ENCODE measurements at places on chromosomes 3 and 15.

- no peak for DNase-seq
Observed at GRCh38 chr3:17972959-17973906, 230.8 kb upstream of the TBC1D5 start.

- DNase-seq: no peak
Observed at GRCh38 chr3:126197854-126198584, 17.6 kb upstream of the ALDH1L1 start.

GRCh38 chr3:185630182-185630622, 44.1 kb downstream of the SENP2 start:
- DNase-seq: no peak

DNA sequence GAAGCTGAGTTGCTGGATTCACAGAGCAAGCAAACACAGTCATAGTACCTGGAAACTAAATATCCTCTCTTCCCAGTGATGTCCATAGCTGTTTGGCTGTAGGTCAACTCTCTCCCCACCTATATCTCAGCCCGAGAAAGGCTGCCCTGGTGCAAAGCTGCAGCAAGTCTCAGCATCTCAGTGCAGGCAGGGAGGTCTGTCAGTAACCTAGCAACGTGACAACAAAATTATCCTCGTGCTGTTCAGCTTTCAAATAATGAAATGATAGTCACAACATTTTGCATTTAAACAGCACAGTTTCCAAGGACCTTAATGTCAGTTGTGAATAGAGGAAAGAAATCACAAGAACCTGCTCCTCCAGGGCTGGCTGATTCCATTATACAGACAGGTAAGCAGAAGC, 83.6 kb downstream of the CHST2 start:
- DNase-seq: no peak

DNA sequence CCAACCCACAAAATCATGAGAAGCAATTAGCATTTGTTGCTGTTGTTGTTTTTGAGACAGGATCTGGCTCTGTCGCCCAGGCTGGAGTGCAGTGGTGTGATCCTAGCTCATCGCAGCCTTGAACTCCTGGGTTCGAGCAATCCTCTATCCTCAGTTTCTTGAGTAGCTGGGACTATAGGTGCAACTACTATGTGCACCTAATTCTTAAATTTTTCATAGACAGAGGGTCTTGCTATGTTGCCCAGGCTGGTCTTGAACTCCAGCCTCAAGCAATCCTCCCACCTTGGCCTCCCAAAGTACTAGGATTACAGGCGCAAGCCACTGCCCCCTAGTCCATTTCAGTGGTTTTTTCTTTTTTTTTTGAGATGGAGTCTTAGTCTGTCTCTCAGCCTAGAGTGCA, 18.3 kb downstream of the PARP16 start:
- DNase-seq: no peak

GRCh38 chr3:122793568-122794416, at the start of gene HSPBAP1:
HSPBAP1 (minus strand) TSS chr3:122793831; CDS start chr3:122793680, 151 bp downstream.
- DNase-seq: peak; percentile 92

DNA sequence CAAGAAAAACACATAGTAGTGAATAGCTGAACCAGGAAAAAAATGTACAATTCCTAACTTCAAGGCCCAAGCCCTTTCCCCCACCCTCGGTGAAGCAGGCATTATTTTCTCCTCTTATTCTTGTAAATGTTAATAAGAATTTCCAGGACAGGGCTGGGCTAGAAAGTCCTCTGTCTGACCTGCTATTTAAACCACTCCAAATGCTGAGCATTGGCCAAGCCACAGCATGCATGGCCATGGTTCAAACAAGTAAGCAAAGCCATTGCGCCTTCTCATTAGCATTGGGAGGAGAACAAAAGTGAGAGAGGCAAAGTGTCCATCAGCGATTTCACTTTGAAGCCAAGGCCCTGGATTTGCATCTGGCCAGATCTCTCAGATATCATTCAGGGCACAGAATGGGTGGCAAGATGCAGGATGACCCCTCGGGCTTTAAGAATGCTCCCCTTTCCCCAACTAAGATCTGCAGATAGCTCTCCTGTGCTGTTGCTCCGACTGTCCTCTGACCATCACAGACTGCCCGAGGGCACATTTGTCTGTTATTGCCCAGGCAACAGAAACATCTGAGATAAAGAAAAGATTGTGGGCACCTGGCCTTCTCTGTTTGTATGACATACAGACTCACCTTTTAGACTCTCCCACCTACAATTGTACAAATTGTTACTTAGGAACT, 46.3 kb downstream of the CEMIP start:
- no peak for DNase-seq

DNA sequence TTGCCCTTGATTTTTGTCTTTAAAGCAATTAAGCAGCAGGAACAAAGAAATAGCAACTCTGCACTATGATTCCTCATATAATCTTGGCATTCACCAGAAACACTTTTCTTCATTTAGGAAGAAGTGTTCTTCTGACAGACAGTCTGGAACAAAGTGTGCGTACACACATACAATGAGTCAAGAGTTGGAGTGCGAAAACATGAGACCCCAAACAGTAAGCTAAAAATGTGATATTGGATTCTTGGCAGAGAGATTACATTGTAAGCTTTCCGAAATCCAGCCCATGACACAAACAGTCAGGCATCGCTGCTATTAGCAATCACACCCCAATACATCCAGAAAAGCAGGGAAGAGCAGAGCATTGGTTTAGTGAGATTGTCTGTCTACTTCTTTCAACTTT, 306.7 kb upstream of the TBC1D5 start:
- DNase-seq: no peak

DNA sequence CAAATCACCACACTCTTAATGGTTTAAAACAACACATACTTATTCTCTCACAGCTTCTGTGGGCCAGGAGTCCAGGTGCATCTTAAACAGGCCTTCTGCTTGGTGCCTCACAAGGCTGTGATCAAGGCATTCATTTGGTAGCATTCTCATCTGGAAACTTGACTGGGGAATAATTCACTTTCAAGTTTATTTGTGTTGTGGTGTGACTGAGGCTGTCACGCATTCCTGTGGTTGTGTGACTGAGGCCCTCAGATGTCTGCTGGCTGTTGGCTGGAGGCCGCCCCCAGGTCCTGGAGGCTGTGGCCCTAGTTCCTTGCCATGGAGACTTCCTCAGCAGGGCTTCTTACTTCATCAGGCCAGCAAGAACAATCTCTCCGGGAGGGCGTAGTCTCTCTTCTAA, 16.9 kb upstream of the FAM3D start:
- DNase-seq: no peak

DNA sequence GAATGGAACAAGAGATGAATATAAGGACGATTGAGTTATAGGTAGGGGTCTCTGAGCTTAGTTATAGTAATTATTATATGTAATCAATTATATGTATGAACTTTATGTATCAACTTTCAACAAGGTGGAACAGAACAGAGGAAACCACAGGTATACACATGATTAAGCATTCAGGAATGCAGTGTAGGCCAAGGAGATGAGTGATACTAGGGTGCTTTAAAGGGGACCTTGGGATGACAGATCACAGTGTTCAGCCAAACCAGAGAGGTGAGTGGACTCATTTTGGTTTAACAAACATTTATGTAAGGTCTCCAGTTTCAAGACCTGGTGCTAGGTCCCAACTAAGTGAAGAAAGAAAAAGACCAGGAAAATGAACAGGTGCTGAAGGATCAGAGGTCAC, 895.5 kb downstream of the ROBO2 start:
- no peak for DNase-seq

GRCh38 chr3:181892848-181893247, 181.1 kb downstream of the SOX2 start:
- DNase-seq: no peak

- DNase-seq: no peak
Observed at GRCh38 chr3:88000853-88001252, 58.0 kb downstream of the CGGBP1 start.

- DNase-seq: peak; percentile 15
Observed at GRCh38 chr3:32340039-32340438, 51.6 kb upstream of the CMTM7 start.

- no peak for DNase-seq
Observed at GRCh38 chr3:12253516-12254343, 35.1 kb upstream of the PPARG start.

DNA sequence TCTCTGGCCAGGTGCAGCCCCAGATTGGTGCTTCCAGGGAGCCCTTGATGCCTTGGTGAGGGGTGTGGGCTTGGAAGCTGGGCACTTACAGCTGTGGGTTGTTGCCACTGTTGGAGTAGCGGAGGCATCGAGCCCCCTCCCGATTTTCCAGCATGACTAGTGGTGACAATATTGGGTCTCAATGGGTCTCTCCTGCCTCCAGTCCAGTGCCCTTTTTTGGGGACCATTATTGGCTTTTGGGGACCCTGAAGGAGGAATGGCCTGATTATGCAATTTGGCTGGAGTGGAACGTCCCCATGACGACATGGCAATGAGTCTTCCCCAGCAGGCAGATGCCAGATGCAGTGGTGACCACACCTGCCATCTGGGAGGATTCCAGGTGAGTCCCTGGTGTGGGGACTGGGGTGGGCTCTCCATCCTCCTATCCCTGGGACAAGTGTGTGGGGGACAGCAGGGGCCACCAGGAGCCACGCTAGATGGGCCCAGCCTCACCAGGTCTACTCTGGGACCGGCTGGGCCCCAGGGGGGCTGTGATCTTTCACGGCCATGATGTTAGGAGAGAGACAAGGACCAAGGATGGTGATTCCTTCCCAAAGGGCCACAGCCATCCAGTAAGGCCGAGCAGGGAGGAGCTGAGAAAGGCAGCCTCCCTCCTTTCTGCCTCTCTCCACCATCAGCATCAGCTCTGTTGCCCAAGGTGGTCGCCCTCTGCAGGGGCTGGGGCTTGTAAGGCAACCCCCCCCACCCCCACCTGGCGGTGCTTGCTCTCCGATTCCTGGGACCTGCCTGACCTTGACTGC, 196.8 kb downstream of the GOLGA6L6 start:
- DNase-seq: no peak

- no peak for DNase-seq
Observed at GRCh38 chr3:42612928-42613327, 12.4 kb downstream of the NKTR start.

DNA sequence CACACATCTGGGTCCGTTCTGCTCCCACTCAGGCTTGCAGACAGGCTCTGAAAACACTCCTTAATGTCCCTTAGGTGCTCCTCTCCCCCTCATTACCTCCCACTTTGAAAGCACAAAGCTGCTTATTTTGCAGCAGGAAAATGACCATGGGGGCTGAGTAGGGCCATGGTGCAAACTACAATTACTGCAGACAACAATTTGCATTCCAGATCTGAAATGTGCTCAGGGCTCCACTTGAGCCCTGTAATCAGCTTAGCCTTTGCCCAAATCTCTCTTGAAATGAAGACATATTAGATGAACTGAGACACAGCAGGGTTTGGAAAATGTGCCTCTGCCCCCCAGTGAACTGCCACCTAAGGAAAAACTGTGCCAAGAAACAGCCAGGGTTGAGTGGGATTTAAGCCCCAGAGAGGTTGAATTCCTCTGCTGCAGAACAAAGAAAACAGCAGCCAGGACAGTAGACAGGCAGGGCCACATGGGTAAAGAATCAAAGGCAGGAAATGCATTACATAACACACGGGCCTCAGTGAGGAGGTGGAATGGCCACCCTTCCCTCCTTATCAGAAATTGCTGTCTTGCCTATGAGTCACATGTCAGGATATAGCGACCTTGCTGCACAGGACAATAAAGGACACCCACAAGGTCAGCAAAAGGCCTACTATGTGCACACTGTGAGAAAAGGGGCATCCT, 126.8 kb upstream of the ARHGEF3 start:
- DNase-seq: no peak

DNA sequence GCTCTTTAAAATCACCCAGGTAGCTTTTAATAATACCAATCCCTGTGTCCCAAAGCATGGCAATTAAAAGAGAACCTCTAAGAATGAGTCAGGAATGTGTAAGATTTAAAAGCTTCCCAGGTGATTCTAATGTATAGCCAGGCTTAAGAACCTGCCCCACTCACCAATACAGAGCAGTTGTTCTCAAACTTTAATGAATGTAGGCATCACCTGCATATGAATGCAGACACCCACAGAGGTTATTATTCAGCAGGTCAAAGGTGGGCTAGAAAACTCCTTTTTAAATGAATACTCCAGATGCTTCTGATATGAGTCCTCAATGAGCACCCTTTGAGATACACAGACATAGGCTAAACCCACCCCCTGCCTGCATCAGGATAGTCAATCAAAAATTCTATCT, 298.1 kb upstream of the KCNMB2 start:
- no peak for DNase-seq

DNA sequence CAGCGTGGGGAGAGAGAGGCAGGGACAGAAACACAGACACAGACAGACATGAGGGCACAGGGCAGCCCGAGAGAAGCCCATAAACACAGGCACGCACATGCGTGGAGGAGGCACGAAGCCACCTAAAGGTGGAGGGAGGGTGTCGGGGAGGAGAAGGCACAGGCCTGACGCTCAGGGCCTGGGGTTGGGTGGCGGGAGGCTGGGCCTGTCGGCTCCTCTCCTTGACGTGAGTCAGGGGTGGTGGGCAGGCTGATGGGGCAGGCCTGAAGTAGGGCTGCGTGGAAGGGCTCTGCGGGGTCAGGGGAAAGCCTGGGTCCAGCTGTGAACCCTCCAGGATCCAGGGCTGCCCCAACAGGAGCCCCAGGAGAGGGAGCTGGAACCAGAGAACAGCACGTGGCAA, 74.2 kb downstream of the EPHB3 start:
- no peak for DNase-seq

DNA sequence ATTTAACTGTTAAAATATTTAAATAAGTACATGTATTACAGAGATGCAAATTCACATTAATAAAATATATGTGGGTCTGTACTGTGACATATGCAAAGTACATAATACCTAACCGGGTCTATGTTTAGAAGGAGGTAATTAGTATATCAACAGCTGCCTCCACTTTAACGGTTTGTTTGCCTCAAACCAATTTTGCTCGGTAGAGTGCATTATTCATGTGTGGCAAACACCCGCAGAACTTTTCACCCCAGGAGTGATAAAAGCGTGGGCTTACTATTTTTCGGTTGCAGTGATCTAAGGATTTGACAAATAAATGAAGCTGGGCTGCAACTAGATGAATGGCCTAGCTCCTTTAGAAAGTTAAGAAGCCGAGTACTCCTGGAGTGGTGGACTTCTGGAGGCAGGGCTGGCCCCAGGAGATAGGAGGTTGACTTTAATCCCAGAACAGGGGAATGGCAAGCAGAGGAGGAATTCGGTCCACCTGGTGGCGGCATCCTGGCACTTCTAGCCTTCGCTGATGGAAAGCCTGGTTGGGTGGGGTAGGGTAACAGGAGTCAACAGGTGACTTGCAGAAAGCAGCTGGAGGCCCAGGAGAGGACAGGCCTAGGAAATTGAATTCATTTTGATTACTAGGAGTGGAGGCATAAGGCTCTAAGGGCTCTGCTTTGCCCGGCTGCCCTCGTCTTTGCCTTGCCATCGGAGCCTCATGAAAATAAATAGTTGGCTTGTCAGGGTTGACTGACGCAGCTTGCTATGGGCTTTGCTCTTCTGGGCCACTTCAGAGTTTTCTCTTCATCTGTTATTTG, 2.4 kb downstream of the SLCO3A1 start:
- no peak for DNase-seq

All from CD8-positive, alpha-beta memory T cell (primary cell).